Mesenteric fat pad (tissue), 1 donor: ENCODE measurements at places on chromosomes 16 and 17. TPM values are rescaled to one million over a fixed set of nuclear protein-coding genes. Genes with fewer than 3 reads are reported as not detected.

- DNase-seq, result no peak
Measured at GRCh38 chr17:12457493-12457892, 208.2 kb upstream of the MYOCD start.

DNA sequence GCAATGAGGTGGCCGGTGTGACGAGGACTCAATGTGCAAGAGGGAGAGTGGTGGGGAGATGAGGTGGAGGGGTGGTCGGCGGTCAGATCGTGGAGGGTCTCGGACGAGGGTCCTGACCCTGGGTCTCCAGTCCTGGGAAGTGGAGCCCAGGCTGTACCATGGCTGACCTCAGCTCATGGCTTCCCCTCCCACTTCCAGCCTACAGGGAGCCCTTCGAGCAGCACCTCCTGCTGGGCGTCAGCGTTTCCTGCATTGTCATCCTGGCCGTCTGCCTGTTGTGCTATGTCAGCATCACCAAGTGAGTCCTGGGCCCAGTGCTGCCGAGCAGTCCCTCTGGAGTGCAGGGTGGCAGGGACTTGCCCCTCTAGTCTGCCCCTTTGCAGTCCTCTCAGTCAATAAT is 41.8 kb downstream of the IL4R start:
- no peak for DNase-seq

GRCh38 chr17:38748149-38748891 is at the start of gene PCGF2:
Gene PCGF2, minus strand, starts transcription at chr17:38748336. Its CDS starts 7,934 bp downstream, at chr17:38740402.
- no peak for DNase-seq

DNA sequence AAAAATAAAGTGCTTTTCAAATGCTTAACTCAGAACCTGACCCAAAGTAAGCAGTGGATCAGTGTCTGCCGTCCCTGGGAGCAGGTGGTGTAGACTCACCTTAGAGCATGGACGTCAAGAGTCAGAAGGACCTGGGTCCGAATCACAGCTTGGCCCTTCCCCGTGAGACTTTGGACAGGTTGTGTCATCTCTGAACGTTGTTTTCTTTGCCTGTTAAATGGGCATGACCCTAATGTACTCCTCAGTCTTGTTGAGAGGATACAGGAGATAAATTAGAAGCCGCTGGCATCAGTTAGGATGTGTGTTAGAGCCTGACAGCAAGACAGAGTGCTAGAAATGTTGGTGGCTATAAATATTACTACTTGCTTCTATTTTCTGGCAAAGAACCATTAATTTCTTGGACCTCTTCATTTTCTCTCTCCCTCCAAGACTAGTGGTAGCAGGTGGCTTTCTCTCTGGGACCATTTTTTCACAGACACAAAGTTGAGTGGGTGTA is 68.8 kb downstream of the RAB11FIP4 start:
- DNase-seq, result no peak

The TBC1D3H gene
- not detected for total RNA-seq

DNA sequence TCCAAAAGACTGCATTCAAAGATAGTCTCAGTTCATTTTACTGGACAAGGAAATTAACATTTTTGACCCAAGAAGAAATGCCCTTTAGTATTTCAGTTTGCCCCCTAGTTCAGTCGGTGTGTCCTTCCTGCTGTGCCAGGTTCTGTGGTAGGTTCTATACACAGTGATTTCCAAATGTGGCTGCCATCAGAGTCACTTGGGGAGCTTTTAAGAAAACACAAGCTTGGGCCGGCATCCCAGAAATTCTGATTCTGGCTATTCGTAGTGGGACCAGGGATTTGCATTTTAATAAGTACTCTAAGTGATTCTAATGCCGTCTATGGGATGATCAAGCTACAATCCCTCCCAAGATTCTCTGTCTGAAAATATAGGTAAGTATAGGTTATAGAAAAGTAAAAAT is 10.2 kb downstream of the RSPRY1 start:
- DNase-seq, result no peak

The ARHGAP23 gene
- 63.4 TPM for total RNA-seq

- DNase-seq, result no peak
Measured at GRCh38 chr17:72725433-72726068, 366.9 kb downstream of the SLC39A11 start.

The SCN4A gene
- 27.1 TPM for total RNA-seq

The PRSS33 gene
- not detected for total RNA-seq

DNA sequence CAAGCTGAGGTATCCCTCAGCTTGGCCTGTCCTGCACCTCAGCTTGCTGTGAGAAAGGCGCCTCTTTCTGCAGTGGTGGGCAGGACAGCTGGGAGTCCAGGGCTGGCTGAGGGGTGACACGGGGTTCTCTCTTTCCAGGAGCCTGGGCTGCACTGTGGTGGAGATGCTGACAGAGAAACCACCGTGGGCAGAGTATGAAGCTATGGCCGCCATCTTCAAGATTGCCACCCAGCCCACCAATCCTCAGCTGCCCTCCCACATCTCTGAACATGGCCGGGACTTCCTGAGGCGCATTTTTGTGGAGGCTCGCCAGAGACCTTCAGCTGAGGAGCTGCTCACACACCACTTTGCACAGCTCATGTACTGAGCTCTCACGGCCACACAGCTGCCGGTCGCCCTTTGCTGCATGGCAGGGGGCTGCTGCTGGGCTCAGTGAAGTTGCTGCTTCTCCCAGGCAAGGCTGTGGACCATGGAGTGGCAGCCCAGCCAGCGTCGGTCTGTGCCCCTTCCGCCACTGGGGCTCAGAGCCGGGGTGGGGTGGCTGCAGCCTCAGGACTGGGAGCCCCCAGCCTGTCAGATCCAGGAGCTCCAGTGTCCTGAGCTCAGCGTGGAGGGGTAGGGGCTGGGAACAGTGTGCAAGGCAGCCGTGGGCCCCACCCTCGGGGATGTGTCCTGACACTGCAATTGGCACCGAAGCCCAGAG is 6.4 kb downstream of the LIMD2 start:
- no peak for DNase-seq

The CFAP97D1 gene
- total RNA-seq, result not detected

DNA sequence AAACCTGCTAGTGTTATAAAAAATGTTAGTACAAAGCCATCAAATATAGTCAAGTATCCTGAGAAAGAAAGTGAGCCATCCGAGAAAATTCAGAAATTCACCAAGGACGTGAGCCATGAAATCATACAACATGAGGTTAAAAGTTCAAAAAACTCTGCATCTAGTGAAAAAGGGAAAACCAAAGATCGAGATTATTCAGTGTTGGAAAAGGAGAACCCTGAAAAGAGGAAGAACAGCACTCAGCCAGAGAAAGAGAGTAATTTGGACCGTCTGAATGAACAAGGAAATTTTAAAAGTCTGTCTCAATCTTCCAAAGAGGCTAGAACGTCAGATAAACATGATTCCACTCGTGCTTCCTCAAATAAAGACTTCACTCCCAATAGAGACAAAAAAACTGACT is 31.7 kb downstream of the RBBP6 start:
- DNase-seq, result no peak

- DNase-seq, result no peak
Measured at GRCh38 chr17:2749058-2749783, at the start of gene CCDC92B. Gene CCDC92B, minus strand, starts transcription at chr17:2749652. Its CDS starts 14,507 bp downstream, at chr17:2735145.

DNA sequence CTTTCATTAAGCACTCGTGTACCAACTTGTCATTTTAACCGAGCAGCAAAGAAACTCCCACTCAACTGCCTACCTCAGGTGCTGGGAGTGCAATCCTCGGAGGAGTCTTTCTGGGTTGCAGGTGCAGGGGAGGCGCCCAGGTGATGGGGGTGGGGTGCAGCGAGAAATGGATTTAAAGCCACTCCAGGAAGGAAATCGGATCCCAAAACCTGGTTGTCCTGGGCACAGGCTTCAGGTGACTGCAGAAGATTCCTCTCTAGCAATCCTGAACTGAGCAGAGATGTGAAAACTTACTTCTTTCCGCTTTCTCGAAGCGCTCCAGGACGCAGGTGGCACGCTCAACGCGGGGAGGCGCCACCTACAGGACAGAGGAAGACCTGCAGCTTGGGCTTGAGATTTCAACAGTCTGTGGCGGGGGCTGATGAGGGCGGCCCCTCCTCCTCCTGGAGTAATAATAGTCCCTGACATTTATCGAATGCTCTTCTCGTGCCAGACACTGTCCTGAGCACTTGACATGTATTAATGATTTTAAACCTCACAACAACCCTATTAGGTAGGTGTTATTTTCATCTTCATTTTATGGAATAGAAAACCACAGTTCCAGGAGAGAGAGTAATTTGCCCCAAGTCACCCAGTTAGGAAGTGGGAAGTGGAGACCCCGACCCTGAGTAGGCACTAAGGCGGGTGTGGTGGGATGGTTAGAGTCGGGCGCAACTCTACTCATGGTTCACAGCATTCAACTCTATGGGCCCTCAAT is 27.2 kb upstream of the SKAP1 start:
- no peak for DNase-seq

GRCh38 chr17:60964160-60964559 is 286.5 kb downstream of the BCAS3 start:
- DNase-seq, result no peak
